ENCODE measurements at places on chromosomes 11 and 22.

DNA sequence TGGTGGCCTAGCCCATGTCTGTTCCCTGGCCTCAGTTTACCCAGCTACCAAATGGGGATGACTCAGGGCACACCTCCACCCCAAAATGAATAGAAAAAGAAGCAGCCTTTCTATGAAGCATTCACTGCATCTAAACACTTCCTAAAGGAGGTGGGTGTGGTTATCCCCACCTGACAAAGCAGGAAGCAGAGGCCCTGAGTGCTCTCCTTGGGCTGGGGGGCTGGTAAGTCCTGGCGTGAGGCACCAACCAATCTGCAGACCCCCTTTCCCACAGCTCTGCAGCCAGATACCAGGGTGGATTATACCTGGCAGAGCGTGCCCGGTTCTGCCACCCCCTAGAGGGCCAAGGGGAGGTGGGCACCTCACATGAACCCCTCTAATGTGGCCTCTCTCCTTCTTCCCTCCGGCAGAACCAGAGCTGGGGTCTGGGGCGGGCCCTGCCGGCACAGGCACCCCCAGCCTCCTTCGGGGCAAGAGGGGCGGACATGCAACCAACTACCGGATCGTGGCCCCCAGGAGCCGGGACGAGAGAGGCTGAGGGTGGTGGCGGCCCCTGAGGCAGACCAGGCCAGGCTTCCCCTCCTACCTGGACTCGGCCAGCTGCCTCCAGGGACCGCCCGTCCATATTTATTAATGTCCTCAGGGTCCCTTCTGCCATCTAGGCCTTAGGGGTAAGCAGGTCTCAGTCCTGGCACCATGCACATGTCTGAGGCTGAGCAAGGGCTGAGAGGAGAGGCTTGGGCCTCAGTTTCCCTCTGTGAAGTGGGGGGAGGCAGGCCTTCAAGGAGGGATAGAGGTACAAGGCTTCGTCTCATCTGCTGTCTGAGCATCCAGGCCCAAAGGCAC lies 9.2 kb downstream of the RHBDD3 start:
- DNase-seq = no peak

- no peak for DNase-seq
Measured at GRCh38 chr11:109291553-109291952, 130.4 kb upstream of the C11orf87 start.

- no peak for DNase-seq
Measured at GRCh38 chr11:21769188-21769587, 423.7 kb upstream of the ANO5 start.

- no peak for DNase-seq
Measured at GRCh38 chr11:120078397-120078796, 59.5 kb downstream of the TRIM29 start.

- DNase-seq = no peak
Measured at GRCh38 chr11:112017538-112017937, 7.7 kb upstream of the DLAT start.

DNA sequence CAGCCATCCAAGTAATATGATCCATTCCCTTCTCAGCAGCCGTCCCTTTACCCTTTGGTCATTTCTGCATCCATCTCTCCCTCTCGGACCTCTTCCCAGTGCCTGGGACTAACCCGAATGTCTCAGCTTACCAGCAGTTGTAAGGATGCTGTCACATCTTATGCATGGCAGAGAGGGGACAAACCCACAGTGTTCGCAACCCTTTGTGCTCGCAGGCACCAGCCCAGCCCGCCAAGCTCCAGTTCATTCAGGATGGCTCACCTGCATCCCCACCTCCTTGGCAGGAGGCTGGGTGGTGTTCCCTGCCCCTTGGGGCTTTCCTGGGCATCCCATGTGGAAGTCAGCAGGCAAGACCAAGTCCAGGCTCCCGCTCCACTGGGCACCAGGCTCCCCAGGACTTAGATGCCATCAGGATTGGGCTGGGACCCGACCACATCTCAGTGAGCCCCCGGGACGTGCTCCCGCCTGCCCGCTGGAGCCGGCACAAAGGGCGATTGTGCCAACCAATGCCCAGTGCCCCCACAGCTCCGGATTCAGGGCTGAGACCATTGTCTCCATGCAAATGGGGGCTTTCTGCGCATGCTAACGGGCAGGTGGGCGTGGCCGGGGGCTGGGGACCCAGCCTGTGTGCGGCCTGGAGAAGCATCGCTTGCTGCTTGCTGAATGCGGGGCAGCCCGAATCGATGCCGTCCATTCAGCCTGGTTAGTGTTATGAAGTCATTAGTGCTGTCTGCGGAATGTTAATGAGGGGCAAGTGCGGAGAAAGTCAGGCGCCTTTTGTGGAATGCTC lies 108.6 kb downstream of the KCNQ1OT1 start:
- DNase-seq = no peak

DNA sequence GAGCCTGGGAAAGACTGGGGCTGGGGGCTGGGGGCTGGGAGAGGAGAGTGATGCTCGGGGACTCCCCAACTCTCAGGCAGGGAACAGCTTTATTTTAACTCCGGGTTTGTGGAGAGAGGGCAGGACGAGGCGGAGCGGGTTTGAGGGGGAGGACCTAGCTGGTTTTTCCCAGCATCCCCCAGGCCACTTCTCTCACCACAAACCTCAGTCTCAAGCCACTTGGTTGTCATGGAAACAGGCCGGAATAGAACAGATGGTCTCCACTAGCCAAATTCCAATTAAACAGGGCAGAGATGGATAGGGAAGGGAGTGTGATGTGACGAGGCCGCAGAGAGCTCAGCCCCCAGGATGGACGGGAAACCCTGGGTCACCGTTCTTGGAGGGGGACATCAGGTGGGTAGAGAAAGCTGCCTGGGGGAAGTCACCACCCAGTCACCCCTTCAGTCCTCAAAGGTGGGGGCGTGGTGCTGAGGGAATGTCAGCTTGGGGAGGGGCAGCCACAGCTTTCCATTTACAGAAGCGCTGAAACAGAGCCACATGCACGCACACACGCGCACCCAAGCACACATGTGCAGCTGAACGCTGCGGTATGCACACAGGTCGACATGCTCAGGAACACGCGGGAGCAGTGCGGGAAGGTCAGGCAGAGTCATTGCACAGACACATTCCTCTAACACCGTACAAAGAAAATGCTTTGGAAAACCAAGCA lies 19.2 kb downstream of the NECTIN1 start:
- DNase-seq = no peak

- DNase-seq = no peak
Measured at GRCh38 chr11:128726458-128727139, 32.7 kb downstream of the FLI1 start.

GRCh38 chr11:128725630-128726319 lies 31.9 kb downstream of the FLI1 start:
- DNase-seq = no peak

- no peak for DNase-seq
Measured at GRCh38 chr11:9576701-9577381, 3.4 kb downstream of the WEE1 start.

DNA sequence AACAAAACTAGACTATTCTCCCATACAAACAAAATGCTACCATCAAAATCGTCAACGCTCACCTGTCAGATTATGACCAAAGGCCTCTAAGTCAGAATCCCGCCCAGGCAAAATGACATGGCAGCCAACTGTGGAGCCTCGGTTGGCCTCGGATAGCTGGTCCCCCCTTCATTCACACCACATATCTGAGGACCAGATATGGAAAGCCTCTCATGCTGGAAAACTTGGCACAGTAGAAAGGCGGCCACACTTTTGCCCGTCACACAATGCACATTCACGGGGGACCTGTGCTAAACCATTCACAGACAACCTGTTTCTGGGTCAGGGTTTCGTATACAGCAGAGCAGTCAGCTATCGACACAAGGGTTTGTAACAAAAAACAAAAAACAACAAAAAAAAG lies 11.2 kb downstream of the MAPK1 start:
- no peak for DNase-seq

DNA sequence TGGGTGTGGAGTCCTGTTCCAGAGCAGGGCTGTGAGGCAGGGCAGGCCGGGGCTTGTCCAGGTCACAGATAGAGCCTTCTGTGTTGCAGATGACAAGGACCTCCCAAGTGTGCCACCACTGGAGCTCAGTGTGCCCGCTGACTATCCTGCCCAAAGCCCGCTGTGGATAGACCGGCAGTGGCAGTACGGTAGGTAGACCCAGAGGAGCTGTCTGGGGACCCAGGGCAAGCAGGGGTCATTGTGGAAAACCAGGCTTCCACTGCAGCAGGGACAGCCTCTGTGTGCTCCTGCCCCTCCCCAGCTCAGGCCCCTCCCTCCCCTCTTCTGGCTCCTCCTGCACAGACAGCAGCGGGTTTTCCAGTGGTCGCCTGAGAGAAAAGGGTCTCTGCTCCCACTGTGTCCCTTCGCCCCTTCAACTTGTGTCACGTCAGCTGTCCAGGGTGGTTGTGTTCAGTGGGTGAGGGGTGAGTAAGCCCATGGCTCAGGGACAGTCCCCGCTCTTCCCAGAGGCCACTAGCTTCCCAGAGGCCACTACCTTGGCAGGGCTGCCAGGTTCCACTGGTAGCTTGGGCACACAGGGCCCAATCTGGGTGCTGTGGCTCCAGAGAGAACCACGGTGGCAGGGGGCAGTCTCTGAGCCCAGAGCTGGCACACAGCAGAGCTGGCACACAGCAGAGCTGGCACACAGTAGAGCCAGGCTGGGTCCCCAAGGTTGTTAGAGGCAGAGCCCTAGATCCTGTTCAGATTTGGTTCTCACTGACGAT lies 78.4 kb downstream of the MED15 start:
- DNase-seq = no peak

DNA sequence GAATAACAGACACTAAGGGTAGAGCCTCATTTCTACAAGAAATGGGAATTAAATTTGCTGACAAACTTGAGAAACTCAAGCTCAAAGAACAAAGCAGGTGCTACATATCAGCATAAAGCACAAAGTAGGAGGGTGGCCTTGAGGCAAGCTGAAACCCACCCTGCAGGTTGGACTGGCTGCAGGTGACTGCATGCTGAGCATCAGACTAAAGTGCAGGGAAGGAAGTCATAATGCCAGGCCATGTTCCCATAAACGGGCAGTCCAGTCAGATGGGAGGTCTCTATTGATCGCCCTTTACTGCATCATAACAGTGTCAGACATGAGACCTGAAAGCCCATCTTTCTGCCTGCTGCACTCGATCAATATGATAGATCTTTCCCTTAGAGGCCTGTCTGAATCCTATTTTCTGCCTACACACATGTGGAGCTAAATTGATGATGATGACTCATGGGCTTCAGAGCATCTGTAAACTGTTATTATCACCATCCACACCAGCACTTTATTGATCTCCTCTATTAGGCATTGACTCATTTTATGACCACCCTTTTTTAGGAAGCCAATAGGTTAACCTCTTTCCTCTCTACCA lies 224.5 kb upstream of the DDI1 start:
- DNase-seq = no peak

DNA sequence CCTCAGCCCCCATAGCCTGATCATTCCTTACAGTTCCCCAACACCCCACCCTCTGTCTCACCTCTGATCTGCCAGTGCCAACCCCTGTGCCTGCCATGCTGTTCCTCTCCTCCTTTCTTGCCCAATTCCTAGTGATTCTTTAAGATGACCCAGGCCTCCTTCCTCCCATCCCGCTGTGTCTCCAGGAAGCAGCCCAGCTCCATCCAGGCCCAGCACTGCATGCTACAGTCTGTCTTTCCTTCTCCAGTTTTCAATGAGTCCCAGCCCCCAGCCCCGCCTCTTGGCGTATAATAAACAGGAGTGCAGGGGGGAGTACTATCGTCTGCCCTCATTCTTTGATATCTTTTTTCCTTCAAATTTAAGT lies 12.3 kb downstream of the LTBP3 start:
- DNase-seq = no peak

GRCh38 chr11:1336836-1337646 lies 27.6 kb upstream of the TOLLIP start:
- peak; percentile 22 for DNase-seq

- DNase-seq = no peak
Measured at GRCh38 chr11:117906126-117906525, 23.1 kb downstream of the TMPRSS13 start.

- no peak for DNase-seq
Measured at GRCh38 chr22:33921525-33922348, 1.5 kb upstream of the LARGE1 start.

DNA sequence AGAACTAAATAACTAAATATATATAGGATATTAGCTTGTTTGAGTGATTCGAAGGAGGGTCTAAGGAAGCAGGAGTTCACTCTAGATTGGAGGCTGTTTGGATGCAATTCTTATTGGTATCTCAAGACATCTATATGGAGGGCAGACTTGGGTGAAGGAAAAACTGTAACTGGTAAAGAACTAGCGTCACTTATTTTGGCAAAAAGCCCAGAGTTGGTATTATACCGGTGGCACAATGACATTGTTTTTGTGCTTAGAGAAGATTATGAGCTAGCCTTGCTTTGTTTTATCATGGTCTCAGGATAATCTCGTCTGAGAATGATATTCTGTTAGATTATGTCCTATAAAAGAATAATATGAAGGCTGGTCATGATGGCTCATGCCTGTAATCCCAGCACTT lies 6.0 kb upstream of the SLC35F2 start:
- DNase-seq = no peak

GRCh38 chr11:63560506-63561180 lies 2.5 kb downstream of the PLAAT2 start:
- DNase-seq = no peak

- no peak for DNase-seq
Measured at GRCh38 chr11:33735271-33736147, 714 bp downstream of the CD59 start.

- DNase-seq = no peak
Measured at GRCh38 chr22:37971475-37972434, 12.6 kb downstream of the SOX10 start.

DNA sequence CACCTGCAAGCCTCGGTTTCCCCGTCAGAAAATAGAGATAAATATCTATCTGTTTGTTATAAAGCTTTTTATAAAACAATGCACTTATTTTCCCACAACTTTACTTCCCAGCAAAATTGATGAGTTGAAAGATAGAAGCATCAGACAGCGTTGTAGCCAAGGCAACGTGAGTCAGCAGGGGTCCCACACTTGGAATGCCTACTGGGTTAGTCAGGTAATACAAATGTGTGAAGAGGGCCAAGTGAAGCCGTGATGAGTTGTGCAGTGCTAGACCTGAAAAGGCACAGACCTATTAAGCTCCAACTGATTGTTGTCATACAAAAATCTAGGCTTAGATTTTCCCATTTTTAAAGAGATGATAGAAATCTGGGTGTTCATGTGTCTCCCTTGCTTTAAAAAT lies 118.7 kb downstream of the PGR start:
- DNase-seq = no peak

DNA sequence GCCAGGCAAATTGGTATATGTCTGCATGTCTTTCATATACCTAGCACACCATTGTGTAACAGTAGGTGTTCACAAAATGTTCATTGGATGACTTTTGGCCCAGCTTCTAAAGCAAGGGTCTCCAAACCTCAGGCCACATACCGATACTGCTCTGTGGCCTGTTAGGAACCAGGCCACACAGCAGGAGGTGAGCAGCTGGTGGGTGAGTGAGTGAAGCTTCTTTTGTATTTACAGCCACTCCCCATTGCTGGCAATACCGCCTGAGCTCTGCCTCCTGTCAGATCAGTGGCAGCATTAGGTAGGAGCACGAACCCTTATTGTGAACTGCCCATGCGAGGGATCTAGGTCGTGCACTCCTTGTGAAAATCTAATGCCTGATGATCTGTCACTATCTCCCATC lies 836.6 kb downstream of the NTM start:
- DNase-seq = no peak

- DNase-seq = no peak
Measured at GRCh38 chr11:72160319-72160718, 24.8 kb downstream of the FOLR3 start.
